Stimulated activated CD4-positive, alpha-beta T cell treated with anti-CD3 and anti-CD28 coated beads, Interleukin-2, amount 100 ng/mL, for 24 hours (primary cell): ENCODE measurements at places on chromosomes 11 and 22.

GRCh38 chr11:126464796-126465195, 109.3 kb downstream of the ST3GAL4 start:
- no peak for DNase-seq

GRCh38 chr22:39703091-39703490, 132.5 kb downstream of the CACNA1I start:
- DNase-seq, result no peak

DNA sequence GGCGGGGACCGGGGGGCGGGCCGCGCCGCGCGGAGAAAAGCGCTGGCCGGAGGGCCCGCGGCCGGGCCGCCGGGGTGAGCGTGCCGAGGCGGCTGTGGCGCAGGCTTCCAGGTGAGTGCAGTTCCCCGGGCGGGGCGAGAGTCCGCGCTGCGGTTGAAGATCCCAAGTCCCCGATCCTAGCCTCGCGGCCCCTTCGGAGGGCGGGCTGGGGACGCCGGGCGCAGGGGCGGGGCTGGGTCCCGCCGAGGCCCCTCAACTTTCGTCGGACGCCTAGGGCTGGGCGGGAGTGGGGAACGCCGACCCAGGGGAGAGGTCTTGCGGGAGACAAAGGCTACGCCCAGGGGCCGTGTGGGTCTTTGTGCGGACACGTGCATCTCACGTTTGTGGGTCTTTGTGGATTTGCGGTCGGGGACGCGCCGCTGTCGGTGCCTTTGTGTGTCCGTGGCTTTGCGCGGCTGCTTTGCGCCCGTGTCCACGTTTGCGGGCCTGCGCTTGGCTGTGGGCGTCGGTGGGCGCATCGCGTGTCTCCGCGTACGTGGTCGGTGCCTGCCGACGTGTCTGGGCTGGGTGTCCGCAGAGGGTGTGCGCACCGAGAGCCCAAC, at the start of gene TSKU:
TSS of gene TSKU (plus strand) at position 63 of the 602 bp plus-strand sequence. CDS start 12,261 bp downstream, outside the sequence.
- no peak for DNase-seq

- DNase-seq, result no peak
These were observed at the start of gene LRRC55 for GRCh38 chr11:57181678-57182305. Gene LRRC55, plus strand, starts transcription at chr11:57181953. Its CDS starts 70 bp downstream, at chr11:57182023.
